Endothelial cell of umbilical vein (primary cell): ENCODE measurements at places on chromosomes 2 and 18. TPM values are rescaled to one million over a fixed set of nuclear protein-coding genes. Genes with fewer than 3 reads are reported as not detected.

CFAP65 gene
- not detected in 2 replicates for total RNA-seq

CCDC74A gene
- 6.8 and 7.0 TPM in 2 replicates for total RNA-seq

RNF125 gene
- total RNA-seq: 0.92 and 1.3 TPM in 2 replicates

SLC30A3 gene
- 9.2 and 16.7 TPM in 2 replicates for total RNA-seq

MYO7B gene
- 0.09 TPM in 1 of 2 replicates, not detected in the other for total RNA-seq

ERFE gene
- total RNA-seq: 0.46 and 1.2 TPM in 2 replicates

DNA sequence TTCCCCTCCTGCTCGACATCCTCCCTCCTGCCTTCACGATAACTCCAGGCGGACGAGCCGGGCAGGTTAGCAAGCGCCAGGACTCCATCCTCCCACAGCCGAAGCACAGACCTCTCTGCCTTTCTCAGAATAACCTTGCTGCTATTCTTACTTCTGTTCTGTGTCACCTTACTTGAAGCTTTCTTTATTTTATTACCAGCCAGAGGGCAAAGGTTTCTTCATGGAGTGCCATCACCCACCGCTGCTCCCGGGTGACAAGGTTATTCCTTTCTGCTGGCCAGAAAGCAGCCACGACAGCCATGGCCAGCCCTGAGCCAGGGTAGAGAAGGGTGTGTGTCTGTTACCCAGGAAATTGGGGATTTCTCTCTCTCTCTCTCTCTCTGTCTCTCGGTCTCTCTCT is 227.1 kb downstream of the ANAPC1 start:
- DNase-seq: no peak

GAD1 gene
- total RNA-seq: 0.60 TPM in 1 of 2 replicates, not detected in the other

DNA sequence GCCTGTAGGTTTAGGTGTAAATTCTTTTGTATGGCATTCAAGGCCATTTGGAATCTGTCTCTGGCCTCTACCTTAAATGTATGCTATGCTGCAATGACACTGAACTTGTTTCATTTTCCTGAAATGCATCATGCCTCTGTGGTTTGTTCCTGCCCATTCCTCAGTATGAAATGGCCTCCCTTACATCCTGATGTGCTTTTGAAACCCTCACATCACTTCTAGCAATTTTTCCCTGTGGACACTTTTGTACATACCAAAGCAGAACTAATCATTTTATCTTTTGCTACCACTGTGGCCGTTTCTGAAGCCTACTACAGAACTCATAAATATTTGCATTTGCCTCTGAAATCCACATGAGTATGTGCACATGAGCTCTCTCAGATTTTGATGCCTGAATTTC is 557.2 kb downstream of the ERBB4 start:
- peak; percentile 24 for DNase-seq

- no peak for DNase-seq
Observed at GRCh38 chr2:65834062-65834461, 401.7 kb upstream of the SPRED2 start.

- peak; percentile 71 for DNase-seq
Observed at GRCh38 chr2:177604271-177605065, 211.9 kb downstream of the AGPS start.

GRP gene
- total RNA-seq: not detected in 2 replicates

TLK1 gene
- 53.7 and 62.7 TPM in 2 replicates for total RNA-seq

CCDC150 gene
- 18.1 and 19.9 TPM in 2 replicates for total RNA-seq

PARD6G gene
- total RNA-seq: 1.8 and 5.4 TPM in 2 replicates
